ENCODE measurements at places on chromosomes 3 and 15.

- no peak for DNase-seq
Measured at GRCh38 chr15:31081588-31082250, 19.8 kb downstream of the TRPM1 start.

DNA sequence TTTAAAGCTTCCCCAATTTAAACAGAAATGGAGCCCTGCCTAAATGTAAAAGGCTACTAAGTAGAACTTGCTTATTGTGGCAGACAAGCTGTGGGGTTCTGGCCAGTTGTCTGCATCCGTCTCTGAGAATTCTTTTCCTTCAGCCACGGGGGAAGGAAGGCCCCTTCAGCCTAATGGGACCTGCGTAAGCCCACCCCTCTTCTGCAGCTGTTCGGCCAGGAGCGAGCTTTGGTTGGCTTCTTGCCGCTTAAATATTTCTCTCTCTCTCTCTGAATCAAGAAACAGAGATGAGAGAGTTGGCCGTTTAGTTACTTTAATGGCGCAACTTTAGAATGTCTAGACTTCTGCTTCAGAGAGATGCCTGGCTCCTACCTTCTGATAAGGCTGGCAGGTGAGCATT lies 151.7 kb upstream of the PROK2 start:
- no peak for DNase-seq

- DNase-seq, result no peak
Measured at GRCh38 chr15:99961011-99961441, 227.8 kb upstream of the LYSMD4 start.

DNA sequence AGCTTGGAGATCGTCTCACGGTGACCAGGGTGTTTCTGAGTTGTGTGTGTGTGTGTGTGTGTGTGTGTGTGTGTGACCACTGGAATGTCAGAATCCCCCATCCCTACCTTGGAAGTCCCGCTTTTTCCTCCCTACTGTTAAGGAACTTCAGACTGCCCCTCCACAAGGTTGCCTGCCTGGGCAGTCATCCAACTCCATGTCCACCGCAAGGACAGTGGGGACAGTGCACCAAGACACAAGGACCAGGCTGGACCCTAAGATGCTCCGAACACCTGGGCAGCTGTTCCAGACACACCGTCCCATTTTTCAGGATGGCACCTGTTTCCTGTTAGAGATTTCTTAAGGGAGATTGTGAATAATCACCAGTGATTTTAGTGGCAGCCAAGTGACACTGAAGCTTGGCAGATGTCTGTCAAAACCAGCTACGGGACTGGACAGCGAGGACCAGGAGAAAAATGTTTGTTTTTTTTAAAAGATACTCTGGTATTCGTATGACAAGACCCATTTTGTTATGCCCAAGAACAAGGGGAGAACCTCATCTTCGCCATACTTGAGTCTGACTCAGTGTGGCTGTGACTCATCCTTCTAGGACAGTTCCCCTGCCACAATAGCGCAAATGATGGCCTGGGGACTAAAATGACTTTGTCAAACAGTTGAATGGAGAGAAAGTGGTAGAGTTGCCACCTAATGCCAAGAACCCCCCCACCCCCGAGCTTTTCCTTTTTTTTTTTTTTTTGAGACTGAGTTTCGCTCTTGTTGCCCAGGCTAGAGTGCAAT lies 15.5 kb downstream of the PAQR9 start:
- no peak for DNase-seq

DNA sequence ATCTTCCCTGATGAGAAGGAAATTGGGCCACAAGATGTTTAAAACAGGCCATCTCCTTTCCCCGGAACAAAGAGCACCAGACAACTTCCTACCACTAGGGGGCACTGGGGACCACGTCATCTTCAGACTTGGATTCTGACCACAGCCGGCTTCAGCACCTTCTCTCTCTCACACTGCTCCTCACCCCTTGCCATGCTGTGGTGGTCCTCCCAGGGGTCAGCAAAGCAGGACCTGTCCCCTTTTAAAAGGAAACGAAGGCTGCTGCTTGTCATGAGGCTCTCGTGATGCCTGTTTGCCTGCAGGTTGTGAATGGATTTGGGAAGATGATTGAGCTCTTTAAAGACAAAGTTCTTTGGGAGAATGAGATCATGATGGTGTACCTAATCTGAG lies 16.2 kb downstream of the RFT1 start:
- DNase-seq, result peak; percentile 90

GRCh38 chr15:31373096-31373865 lies 46.6 kb downstream of the KLF13 start:
- DNase-seq, result no peak

DNA sequence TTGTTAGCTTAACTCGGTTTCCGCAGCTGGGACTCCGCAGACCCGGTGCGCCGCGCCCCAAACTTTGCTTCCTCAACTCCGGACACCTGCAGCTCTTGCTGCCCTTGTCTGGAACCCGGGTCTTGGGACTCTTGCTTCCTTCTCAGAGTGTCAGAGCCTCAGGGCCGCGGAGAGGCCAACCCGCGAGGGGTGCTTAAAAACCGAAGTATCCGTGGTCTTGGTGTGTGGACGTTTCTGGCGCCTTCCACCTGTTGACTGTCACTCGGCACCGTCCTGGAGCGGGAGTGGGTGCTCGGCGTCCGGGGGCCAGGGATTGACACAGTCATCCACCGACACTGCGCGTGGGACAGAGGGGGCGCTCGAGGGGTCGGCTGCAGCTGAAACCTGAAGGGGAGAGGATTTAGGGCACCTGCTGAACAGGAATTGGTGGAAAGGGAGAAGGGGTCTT lies 386 bp downstream of the SQOR start:
- DNase-seq, result peak; percentile 58

GRCh38 chr3:11245827-11246662 lies 26.2 kb upstream of the ATG7 start:
- DNase-seq, result no peak

- no peak for DNase-seq
Measured at GRCh38 chr15:38320866-38321265, 68.2 kb downstream of the SPRED1 start.

DNA sequence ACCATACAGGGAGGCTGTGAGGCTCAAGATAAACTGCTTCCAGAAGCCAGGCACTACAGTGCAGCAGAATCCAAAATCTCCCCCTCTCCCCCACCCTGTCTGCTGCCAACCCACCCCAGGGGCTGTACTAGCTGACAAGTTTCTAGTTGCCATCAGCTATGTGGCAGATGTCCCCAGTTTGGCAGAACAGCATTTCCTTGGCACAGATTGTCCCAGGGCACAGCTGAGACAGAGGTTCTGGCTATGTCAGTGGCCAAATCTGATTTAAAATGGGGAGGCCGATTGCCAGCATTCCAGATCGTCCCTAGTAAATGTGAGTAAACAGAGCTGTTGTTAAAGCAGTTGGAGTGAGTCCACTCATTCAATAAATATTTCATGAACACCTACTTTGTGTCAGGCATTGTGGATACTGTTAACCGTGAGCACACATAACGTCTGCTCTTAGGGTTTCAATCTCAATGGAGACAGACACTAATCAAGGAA lies 28.0 kb upstream of the CCDC174 start:
- DNase-seq, result no peak

- no peak for DNase-seq
Measured at GRCh38 chr15:79418693-79419279, 13.3 kb upstream of the MINAR1 start.

GRCh38 chr3:194939949-194940770 lies 254.5 kb downstream of the FAM43A start:
- DNase-seq, result no peak

DNA sequence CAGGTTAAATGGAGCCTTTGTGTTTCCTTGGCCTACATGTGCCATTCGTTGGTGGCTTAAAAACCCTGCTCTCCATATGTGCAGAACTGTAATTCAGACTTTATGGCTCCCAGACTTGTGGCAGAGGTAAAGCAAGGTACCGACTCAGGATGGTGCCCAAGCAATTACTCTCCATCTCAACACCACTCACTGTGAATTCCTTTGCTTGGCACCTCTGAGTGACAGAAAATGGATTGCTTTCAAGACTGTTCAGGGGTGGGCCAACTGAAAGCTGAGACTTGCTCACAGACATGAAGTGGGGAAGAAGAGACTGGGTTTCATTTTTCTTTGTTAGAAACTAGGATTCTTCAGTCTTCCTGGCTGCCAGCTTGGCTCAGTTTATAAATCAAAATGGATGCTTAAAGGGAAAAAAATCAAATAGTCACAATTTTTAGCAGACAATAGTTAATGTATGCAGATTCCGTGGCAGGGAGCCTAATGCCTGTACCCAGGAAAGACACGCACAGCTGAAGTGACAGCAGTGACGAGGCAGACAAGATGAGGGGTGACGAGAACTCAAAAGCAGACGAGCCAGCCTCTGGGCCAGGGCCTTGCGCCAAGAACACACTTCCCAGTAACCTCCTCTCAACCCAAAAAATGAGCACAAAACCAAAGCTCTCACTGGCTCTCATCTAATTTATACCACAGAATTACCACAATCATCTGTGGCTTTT lies 207.9 kb upstream of the SLC2A2 start:
- no peak for DNase-seq

- no peak for DNase-seq
Measured at GRCh38 chr3:176362191-176362731, 835.0 kb downstream of the TBL1XR1 start.

DNA sequence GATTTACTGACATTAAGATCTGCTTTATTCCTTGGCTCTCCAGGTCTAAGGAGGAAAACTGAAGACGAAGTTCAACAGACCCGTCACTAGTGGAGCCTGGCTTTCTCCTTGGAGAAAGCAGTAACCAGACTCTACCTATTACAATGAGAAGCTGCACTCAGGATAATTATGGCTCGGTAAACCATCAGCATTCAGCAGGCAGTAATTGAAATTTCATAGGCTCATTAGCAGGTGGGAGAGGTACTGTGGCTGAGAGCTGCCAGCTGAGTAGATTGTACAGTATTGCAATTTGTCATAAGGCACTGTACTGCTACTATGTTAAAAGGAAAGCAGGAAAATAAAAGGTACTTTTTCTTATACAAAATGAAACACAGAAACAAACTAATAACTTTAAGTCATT lies 51.2 kb downstream of the CHAC1 start:
- no peak for DNase-seq

- no peak for DNase-seq
Measured at GRCh38 chr3:42683875-42684598, 1.3 kb upstream of the KLHL40 start.

DNA sequence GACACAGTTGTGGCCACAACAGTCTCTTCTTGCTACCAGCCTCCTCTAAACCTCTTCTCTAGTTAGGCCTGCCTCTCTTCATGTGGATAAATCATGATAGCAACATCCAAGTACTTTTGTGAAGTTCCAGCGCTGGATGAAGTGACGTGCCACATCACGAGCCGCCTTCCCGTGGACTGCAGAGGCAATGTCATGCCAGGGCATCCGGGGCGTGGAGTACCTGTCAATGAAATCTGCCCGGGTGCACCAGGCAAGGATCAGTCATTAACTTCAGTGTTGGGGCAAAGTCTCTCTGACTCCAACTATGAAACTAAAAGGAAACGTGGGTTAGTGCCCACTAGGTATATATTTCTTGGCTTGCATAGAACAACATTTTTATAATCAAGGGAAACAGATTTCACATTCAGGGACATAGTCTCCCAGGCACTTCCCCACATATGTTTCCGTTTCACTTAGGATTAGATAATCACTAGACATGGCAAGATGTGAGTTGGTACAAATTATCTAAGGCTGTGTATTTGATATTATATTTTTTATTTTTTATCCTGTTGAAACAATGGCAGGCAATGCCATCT lies 133.6 kb downstream of the PLD1 start:
- no peak for DNase-seq

Measured in CD4-positive, alpha-beta T cell (primary cell).